ENCODE measurements at places on chromosomes 3 and 15. TPM values are rescaled to one million over a fixed set of nuclear protein-coding genes. Genes with fewer than 3 reads are reported as not detected.

GRCh38 chr3:143450632-143451031 is 331.1 kb downstream of the CHST2 start:
- no peaks in the 10 kb centered on the region for H3K4me1 ChIP-seq
- no peak overlapping the region for H3K4me3 ChIP-seq
- H3K27ac ChIP-seq = no peak overlapping the region
- no peaks in the 10 kb centered on the region for H3K36me3 ChIP-seq

DNA sequence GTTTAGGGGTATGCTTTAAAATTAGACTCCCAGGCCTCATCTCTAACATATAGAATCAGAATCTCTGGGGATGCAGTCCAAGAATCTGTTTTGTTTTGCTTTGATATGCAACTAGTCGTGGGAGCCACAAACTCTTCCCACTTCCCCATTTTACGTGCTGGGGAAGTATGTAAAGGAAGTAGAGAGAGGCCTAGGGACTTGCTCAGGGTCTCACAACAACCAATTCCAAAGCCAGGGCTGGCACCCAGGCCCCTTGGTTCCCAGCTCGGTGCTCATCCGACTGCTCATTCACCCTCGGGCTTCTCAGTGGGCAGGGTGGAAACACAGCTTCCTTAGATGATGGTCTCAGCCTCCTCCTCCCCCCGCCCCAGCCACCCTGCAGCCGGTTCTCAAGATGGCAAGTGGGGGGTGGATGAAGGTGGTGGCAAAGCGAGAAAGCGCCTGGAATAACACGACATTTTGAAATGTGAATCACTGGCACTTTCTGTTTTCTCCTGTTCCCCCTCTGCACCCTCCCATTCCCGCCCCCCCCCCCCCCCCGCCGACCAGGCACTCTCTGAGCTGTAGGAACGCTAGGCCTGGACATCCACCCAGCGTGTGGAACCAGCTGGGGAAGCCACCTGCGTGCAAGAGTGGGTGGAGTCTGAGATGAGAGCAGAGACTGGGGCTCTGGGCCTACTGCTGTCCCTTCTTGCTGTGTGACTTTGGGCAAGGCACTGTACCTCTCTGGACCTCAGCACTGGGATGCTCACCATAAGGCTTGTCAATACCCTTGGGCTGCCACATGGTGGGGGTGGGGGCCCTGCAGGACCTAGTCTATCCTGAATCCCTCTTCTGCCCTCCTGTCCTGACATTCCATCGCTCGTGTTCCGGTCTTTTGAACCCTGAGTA is 214.5 kb downstream of the RPLP1 start:
- H3K4me1 ChIP-seq = no peaks in the 10 kb centered on the region
- no peaks in the 10 kb centered on the region for H3K36me3 ChIP-seq
- no peak overlapping the region for H3K27ac ChIP-seq
- H3K27me3 ChIP-seq = no peaks in the 10 kb centered on the region
- no peak for DNase-seq

DNA sequence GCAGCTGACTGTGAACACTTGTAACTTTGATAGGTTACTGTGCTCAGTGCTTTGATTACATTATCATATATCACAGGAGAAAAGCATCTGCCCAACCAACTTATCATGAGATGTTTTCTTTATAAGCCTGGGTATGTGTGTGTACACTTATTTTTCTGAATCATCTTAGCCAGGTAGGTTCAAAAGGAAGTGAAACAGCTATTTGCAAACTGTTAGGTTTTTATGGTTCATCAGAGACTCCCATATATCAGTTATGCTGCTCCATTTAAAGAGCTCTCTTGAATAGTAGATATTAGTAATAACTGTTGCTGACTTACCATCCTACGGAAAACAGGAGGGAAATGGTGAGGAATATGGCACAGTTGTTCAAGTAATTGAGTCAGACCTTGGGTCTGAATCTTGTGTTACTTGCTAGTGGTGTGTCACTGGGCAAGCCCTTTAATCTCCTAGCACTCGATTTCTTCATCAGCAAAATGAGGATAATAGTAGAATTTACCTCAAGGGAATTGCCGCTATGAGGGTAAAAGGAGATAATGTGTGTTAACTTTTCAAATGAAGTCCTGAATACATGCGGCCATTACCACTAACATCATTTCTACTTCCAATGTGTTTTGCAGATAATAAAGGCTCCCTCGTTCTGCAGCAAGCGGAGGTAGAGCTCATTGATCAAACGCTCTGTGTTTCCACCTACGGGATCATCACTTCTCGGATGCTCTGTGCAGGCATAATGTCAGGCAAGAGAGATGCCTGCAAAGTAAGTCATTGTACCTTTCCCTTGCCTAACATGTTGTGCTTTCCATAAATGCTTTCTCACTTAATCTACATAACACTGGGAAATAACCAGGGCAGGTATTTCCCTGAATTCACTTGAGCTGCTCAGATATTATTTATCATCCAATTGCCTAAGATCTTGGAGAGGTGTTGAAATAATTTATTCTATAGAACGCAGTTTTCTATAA is 7.8 kb upstream of the C3orf52 start:
- no peak overlapping the region for H3K27ac ChIP-seq
- no peaks in the 10 kb centered on the region for H3K36me3 ChIP-seq

DNA sequence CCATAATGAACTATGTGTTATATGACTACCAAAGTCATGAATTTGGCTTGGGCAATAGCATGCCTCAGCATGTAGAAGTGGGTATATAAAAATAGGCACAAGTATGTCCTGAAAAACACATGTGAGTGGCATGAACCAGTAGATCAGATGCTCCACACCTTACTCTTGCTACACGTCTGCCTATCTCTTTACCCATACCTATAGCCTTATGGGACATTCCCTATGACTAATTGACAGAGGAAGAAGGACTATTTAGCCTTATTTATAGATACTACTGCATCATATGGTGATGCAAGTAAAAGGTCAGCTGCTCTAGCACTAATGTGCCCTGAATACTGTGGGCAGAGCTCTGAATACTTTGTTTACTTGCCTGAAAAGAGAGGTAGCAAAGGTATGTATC is 81.0 kb upstream of the ZPLD1 start:
- H3K4me1 ChIP-seq = no peaks in the 10 kb centered on the region
- H3K27me3 ChIP-seq = no peaks in the 10 kb centered on the region
- no peaks in the 10 kb centered on the region for H3K36me3 ChIP-seq

- peaks cover 3% of the 10 kb centered on the region for H3K4me1 ChIP-seq
- peaks cover 40% of the 10 kb centered on the region for H3K27me3 ChIP-seq
- no peak overlapping the region for H3K4me3 ChIP-seq
- DNase-seq = no peak
- H3K27ac ChIP-seq = no peak overlapping the region
- H3K36me3 ChIP-seq = no peaks in the 10 kb centered on the region
Measured at GRCh38 chr15:93088200-93088980, 621 bp downstream of the RGMA start.

DNA sequence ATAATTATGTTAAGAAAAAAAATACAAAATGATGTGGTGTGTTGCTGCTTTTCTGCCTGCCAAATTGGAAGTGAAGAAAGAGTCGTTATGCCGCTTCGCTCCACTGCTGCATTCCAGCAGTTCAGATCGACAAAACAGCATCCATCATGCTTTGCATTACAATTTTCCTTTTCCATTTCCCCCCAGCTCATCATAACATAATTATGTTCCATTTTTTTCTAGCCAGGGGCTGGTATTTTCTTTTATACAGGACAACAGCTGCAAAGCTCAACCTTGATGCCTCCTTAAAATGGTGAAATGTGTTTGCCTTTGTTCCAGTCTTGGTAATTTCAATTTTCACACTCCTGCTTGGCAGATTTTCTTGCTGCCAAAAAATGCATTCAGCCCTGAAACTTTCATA is 44.9 kb upstream of the KBTBD12 start:
- no peaks in the 10 kb centered on the region for H3K4me1 ChIP-seq
- no peaks in the 10 kb centered on the region for H3K36me3 ChIP-seq
- no peak overlapping the region for H3K27ac ChIP-seq

GRCh38 chr3:110933821-110934426 is 137.7 kb upstream of the NECTIN3 start:
- H3K4me3 ChIP-seq = no peak overlapping the region
- no peak for DNase-seq
- no peaks in the 10 kb centered on the region for H3K27me3 ChIP-seq
- no peak overlapping the region for H3K27ac ChIP-seq

GRCh38 chr3:45488591-45488990 is 100.2 kb downstream of the LARS2 start:
- no peaks in the 10 kb centered on the region for H3K4me1 ChIP-seq
- no peak for DNase-seq
- no peak overlapping the region for H3K27ac ChIP-seq

DNA sequence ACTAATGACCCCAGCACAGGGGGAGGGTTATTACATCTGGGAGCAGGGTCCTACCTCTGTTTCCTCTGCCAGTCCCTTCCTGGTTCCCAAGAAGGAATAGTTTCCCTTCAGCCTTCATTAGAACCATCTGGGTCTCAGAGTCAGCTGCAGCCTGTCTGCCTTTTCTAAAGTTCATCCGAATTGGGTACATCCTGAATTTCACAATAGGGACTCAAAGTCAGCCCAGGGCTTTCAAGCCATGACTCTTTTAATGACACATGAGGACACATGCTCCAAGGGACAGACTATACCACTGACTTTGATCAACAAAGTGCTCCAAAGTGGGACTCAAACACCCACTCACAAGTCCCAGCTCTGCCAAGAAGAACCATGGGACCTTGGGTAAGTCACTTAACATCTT is 12.7 kb upstream of the CRABP1 start:
- no peak overlapping the region for H3K27ac ChIP-seq
- peaks cover 18% of the 10 kb centered on the region for H3K4me1 ChIP-seq
- DNase-seq = no peak

DNA sequence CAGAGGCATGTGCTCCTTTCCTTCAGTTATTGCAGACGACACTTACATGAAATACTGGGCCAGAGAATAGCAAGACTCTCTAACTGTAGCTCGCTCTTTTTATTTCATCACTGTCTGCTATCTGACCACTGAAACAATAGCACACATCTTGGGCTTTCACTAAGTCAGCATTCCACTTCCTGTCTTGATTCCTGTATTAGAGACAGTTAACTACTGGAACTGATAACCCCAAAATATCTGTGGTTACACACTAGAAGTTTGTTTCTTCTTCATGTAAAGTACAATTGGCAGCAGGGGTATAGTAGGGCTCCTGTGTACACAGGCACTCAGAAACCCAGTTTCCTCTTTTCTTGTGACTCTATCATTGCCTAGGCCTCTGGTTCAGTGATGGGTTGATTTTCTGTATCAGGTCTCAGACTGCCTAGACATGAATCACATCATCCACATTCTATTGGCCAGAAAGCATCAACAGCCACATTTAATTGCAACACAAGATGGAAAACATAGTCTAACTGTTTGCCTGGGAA is 230.2 kb upstream of the CD96 start:
- no peaks in the 10 kb centered on the region for H3K27me3 ChIP-seq
- no peaks in the 10 kb centered on the region for H3K36me3 ChIP-seq
- H3K27ac ChIP-seq = no peak overlapping the region
- no peak for DNase-seq

DNA sequence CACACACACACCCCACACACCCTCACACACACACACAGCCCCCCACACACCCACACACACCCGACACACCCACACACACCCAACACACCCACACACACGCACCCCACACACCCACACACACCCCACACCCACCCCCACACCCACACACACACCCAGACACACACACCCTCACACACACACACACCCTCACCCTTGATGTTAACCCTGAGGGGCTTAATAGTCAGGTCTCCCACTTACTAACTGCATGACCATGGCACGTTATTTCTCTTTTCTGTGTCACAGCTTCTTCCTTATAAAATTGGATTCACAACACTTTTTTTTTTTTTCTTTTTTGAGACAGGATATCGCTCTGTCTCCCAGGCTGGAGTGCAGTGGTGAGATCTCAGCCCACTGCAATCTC is 2.8 kb downstream of the GRM2 start:
- no peaks in the 10 kb centered on the region for H3K36me3 ChIP-seq
- DNase-seq = no peak
- H3K27ac ChIP-seq = no peak overlapping the region

The LRRIQ4 gene
- total RNA-seq = not detected
